Nucleus accumbens (tissue), 56 donors: ENCODE measurements at places on chromosomes 6 and 20.

GRCh38 chr6:37860226-37860839 is 40.8 kb downstream of the ZFAND3 start:
- no peak for DNase-seq

GRCh38 chr6:3244003-3244831 is 14.5 kb upstream of the PSMG4 start:
- DNase-seq = no peak

DNA sequence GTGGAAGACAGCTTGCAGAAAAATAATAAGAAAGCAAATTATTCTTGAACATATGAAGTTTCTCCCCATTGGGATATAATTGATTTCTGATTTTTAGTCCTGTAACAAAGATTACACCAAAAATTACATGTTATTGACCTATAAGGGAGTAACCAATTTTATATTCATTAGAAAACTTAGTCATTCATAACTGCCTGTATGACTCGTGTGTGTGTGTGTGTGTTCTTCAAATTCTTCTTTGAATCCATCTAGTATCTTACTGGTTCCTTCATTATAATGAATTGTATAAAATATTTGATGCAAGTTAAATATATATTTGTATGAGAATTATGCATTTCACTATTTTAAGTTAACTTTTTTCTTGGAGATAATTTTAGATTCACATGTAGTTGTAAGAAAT is 310.4 kb downstream of the HAO1 start:
- DNase-seq = no peak

DNA sequence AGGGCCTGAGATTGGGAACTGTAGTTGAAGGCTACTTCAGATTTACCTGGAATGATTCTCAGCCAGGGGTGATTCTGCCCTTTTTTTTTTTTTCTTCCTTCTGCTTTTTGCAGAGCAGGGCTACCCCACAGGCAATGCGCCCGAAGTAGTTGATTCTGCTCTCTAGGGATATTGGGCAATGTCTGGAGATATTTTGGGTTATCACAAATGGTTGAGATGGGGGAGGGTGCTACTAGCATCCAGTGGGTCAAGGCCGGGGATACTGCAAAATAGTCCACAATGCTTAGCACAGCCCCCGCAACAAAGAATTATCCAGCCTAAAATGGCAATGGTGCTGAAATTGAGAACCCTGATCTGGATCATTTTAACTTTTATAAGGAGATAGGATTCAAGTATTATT is 71.2 kb upstream of the ZMYND8 start:
- DNase-seq = no peak

- no peak for DNase-seq
These were observed 268.6 kb downstream of the ERMARD start for GRCh38 chr6:170019818-170020583.

GRCh38 chr20:51463998-51464397 is 78.5 kb downstream of the NFATC2 start:
- no peak for DNase-seq

- DNase-seq = no peak
These were observed 46.4 kb upstream of the COL21A1 start for GRCh38 chr6:56293781-56294180.

GRCh38 chr6:151089978-151090377 is 149.8 kb upstream of the AKAP12 start:
- no peak for DNase-seq

GRCh38 chr6:163570579-163571231 is 156.2 kb downstream of the QKI start:
- DNase-seq = no peak

DNA sequence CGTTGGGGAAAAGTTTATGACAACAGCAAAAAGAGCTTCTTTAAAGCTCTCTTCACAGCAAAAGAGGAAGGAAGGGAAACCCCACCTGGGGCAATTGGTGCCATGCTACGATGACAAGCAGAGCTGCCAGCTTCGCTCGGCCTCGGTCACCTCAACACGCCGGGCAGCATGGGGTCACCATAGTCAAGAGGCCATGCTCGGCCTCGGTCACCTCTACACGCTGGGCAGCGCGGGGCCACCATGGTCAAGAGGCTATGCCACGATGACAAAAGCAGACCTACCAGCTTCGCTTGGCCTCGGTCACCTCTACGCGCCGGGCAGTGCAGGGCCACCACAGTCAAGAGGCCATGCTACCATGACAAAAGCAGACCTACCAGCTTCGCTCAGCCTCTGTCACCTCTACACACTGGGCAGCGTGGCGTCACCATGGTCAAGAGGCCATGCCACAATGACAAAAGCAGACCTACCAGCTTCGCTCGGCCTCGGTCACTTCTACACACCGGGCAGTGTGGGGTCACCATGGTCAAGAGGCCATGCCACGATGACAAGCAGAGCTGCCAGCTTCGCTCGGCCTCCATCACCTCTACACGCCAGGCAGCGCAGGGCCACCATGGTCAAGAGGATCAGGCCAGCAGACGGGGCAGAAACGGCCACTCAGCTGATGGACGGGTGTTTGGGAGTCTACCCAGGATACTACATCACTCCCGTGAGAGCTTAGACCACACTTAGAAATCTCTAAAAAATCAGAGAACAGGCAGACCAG is 12.1 kb downstream of the APMAP start:
- no peak for DNase-seq

DNA sequence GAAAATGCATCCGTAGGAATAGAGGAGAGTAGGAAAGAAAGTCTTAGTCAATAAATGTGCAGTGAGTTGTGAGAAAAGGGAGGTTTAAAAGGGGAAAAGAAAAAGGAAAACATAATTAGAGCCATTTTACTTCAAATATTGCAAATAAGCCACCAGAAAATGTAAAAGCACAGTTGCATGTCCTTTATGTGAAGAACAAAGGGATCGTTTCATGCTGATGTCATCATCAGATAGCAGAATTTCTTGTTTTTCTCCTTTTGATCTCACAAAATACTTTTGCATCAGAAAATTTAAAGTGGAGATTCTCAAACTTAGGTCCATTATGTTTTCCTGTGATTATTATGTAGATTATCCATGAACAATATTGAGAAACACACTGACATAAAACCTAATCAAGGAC is 166.7 kb downstream of the HAO1 start:
- DNase-seq = no peak

DNA sequence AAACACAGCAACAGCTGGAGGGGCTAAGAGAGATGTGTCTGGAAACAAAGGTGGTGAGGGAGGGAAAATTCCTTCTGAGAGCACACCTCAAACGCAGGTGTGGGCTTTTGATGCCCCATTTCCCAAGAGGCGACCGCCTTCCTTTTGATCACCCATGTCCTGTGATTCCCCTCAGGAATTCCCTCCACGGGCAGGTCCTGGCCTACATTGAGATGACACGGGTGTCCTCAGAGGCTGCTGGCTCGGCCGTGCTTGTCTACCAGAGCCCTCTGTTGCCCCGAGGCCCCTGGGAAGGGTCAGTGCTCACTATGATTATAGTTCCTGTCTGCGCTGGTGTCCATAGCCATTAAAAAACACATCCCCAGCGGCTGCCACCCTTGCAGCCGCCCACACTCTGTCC is 242.6 kb downstream of the TFAP2C start:
- no peak for DNase-seq

DNA sequence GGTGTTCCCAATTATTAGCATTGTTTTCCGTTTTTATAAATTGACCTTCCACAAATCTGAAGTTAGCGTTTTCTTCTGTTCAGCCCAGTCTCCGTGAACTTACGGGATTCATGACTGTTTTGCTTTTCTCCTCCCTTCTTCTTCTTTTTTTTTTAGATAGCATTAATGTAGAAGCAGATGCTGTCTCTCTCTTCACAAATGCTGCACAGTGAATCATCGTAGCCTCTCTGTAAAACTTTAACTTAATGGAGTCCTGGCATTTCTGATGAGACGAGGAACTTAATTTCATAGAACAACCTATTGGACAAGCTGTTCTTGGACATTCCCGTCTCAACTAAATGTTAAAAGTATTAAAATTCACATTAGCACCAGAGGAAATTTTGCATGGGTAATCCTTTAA is 138.0 kb upstream of the EEF1E1 start:
- no peak for DNase-seq

- DNase-seq = no peak
These were observed 133.9 kb downstream of the ZDHHC14 start for GRCh38 chr6:157514659-157515496.

GRCh38 chr6:347232-347631 is 44.3 kb upstream of the IRF4 start:
- no peak for DNase-seq

DNA sequence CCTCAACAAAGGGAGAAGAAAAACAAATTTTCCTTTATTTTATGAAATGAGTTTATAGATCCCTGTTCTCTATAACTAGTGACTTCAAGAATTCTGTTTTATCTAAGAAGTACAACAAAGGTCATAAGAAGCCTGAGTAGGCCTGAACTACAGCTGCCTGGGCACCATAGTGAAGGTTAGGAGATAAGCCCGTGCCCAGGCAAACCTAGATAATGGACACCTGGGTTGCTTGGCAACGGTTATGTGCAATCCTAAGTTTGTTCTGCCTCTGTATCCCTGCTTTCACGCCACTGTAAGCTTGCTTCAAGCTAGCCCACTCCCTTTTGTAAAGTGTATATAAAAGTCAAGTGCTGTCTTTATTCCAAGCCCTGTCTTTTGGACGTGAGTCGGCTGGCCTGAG is 23.2 kb downstream of the SCGN start:
- DNase-seq = no peak
